ENCODE measurements at places on chromosomes 7 and 10.

DNA sequence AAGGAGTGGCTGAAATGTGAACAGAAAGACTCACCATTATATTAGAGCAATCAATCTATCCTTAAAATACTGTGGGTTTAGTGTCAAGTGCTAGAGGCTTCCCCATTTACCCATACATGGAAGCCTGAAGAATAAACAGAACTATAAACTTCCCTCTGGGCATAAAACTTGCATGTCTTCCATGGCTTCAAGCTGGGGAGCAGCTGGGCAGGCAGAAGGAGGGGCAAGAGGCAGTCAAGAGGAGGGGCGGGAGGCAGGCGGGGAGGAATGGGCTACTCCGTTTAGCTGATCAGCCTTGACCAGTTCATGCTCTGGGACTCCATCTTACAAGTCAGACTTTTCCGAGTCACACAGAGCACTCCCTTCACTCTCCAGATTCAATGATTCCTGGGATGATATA lies 3.5 kb upstream of the PRSS1 start:
- no peak for DNase-seq

GRCh38 chr10:60359066-60359465 lies 30.6 kb downstream of the ANK3 start:
- DNase-seq, result no peak

GRCh38 chr7:109261781-109262180 lies 692.1 kb downstream of the DNAJB9 start:
- no peak for DNase-seq

GRCh38 chr7:134963036-134963435 lies 23.3 kb upstream of the AGBL3 start:
- no peak for DNase-seq

DNA sequence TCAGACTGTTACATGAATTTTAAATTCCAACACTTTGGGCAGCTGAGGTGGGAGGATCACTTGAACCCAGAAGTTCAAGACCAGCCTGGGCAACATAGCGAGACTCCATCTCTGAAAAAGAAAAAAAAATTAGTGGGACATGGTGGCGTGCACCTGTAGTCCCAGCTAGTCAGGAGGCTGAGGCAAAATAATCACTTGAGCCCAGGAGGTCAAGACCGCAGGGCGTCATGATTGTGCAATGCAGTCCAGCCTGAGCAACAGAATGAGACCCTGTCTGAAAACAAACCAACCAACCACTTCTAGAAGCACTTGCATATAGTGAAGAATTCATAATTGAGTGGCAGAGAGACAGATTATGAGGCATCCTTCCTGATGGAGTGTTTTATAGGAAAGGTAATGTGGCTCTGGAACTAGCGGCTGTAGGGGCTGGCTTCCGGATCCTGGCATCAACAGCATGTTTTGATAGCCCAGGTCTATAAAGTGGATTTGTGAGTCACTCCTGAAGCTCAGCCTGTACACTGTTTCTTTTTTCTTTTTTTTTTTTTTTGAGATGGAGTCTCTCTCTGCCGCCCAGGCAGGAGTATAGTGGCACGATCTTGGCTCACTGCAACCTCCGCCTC lies 40.3 kb upstream of the RSBN1L start:
- no peak for DNase-seq

- no peak for DNase-seq
These were observed 4.3 kb downstream of the SVIL start for GRCh38 chr10:29630205-29631048.

- no peak for DNase-seq
These were observed 78.2 kb upstream of the STEAP1B start for GRCh38 chr7:22578007-22578733.

DNA sequence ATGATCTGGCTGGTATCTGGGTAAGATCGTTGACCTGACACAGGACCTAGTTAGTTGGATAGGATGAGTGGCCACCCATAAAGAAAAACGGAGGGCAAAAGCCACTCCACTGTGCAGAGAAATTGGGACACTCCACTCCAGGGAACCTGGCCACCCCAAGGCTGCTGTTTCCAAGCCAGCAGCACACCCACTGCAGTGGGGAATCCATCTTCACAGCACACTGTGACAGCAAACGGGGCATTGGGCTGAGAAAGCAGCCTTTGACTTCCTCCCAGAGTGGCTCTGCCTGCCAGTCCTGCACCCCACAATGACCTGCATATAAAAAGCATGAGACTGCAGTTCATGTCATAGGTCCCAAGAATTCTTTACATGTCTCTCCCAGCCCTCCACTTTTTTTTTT lies 52.9 kb downstream of the MTPN start:
- DNase-seq, result no peak

- no peak for DNase-seq
These were observed 41.4 kb downstream of the MRC1 start for GRCh38 chr10:17850501-17850900.

GRCh38 chr7:78530351-78530750 lies 731.8 kb downstream of the PHTF2 start:
- no peak for DNase-seq

- DNase-seq, result no peak
These were observed 31.2 kb downstream of the ST7 start for GRCh38 chr7:116984511-116984910.

DNA sequence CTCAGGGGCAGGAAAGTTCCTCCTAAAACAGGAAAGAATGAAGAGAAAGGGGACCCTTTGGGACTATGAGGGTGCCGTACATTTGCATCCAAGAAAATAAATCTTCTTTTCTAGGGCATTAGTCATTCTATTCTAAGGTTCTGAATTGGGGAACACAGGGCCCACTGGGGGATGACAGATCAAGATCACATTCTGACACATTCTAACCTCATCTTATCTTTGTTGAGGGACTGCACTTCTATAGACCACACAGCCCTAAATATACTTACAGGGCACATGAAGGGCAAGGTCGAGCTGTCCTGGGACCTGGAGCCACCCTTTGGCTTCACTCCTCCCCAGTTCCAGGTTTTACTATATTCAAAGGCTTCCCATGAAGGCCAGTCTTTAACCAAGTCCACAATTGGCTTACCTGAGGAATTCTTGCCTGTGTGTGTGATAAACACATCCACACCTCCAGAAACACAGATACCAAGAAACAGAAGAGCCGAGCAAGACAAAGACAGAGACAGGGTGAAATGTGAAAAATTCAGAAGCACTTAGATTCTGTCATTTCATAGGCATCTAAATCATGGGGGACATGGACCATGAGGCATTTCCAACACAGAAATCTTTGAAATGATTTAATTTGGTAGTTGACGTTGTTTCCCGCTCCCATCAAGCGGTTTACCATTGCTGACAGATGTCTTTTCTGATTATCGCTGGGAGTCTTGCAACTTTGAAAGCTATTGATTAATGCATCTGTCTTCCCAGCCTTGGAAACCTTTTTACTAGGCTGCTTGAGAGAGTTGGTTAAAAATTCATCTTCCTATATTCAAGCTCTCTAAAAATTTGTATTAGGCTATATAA lies 75.8 kb downstream of the CCDC71L start:
- no peak for DNase-seq

GRCh38 chr10:89458784-89459183 lies 44.4 kb downstream of the IFIT5 start:
- no peak for DNase-seq

DNA sequence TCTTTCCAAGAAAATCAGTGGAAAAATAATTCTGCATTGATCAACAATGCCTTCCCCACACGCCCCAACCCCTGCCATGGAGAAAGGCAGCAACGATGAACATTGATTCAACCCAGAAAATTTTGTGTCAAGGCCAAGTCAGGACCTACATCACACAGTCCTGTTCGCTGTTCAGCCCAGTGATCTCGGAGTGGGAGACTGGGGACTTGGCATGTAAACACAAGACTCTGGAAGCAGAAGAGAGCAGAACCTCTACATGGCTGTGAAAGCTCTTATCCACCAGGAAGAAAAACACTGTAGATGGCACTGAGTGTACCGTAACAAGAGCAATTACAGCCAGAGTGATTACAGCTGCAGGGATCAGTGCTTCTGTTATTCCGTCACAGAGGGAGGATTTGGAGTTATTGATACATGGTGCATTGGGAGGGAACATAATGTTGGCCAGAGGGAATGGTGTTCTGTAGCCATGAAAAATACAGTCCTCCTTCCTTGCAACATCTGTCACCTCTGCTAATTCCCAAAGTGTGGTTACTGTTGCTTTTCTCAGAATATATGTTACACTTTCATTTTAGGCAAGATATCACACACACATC lies 136.6 kb downstream of the IQUB start:
- DNase-seq, result no peak

GRCh38 chr7:94022550-94022949 lies 18.4 kb upstream of the BET1 start:
- no peak for DNase-seq

DNA sequence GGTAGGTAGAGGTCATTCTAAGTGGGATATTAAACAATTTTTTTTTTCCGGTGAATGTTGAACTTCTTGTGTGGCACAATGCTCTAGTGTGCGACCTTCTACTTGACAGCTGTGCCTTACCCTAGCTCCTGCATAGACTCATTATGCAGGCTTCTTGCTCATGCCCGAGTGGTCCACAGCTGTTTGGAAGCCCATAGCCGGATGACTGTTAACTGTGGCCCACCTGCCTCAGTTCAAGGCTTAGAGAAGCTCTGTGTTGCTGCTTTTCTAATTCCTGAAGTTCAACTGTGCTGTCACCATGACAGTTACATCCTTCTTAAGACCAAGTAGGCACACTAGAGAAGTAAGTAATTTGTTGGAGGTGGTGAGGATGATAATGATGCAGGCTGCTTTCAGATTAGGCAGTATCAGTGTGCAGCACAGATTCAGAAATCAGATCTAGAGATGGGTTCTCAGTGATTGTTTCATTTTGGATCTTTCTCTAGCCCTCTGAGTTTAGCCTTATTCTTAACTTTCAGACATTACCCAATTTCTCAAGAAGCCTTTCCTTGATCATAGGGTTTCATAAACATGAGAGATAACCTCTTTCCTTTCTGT lies 278.4 kb downstream of the PHF14 start:
- no peak for DNase-seq

- DNase-seq, result no peak
These were observed 13.3 kb upstream of the HILPDA start for GRCh38 chr7:128442356-128442755.

DNA sequence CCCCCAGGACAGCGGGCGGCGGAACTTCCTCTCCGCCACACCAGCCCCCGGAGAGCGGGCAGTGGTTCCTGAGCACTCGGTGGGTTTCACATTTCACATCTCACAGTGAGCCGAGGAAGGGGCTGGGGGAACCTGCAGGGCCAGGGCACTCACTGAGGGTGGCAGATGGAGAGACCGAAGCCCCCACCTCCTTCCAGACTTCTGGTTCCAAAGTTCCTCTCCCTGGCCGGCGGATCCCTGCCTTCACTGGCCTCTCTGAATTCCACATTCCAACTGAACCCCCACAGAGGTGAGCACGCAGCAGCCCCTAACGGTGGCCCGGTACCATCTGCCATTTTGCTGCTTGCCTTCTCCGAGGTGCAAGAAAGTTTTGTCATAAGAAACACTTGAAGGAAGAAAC lies 461.0 kb downstream of the PTPRN2 start:
- DNase-seq, result no peak

DNA sequence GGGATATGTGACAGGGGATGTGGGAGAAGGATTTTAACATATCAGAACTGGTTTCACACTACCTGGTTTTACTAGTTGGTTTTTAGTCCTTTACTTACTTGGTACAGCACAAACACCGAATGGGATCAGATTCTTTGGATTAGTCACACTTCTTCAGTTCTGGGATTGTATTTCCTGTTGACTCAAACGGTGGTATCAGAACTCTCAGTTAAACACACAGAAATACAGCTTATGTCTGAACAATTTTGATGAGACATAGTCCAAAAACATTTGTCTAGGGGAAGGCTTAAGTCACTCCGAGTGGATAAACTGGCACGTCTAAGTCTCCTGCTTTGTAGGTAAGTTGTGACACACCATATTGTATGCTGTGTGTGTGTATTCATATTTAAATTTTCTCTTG lies 480.5 kb downstream of the PHTF2 start:
- no peak for DNase-seq

DNA sequence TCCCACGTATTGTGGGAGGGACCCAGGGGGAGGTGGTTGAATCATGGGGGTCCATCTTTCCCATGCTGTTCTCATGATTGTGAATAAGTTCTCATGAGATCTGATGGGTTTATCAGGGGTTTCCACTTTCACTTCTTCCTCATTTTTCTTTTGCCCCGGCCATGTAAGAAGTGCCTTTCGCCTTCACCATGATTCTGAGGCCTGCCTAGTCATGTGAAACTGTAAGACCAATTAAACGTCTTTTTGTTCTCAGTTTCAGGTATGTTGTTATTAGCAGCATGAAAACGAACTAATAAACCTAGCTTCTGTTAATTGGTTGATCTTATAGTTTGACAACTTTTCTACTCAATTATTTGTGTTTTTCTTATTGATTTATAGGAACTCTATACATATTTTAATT lies 206.3 kb downstream of the NXPH1 start:
- DNase-seq, result no peak

GRCh38 chr7:151742713-151743480 lies 134.0 kb downstream of the PRKAG2 start:
- DNase-seq, result no peak

GRCh38 chr7:3010161-3010560 lies 33.5 kb downstream of the CARD11 start:
- DNase-seq, result no peak

DNA sequence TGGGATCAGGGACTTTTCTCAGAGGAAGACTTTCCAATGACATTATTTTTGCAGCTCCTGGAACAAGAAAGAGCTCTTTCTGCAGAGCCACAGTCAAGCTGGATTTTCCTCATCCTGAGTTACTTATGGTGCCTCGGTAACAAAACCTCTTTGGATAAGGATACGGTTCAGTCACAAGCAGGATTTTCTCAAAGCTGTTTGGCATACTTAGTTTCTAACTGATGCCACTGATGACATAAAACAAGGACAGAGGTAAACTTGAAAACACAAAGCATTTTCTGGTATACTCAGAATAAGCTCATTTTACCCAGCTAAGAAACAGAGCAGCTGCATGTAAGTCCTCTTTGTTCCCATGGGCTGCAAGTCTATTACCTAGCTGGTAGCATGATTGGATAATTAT lies 340.9 kb upstream of the MEOX2 start:
- DNase-seq, result no peak

DNA sequence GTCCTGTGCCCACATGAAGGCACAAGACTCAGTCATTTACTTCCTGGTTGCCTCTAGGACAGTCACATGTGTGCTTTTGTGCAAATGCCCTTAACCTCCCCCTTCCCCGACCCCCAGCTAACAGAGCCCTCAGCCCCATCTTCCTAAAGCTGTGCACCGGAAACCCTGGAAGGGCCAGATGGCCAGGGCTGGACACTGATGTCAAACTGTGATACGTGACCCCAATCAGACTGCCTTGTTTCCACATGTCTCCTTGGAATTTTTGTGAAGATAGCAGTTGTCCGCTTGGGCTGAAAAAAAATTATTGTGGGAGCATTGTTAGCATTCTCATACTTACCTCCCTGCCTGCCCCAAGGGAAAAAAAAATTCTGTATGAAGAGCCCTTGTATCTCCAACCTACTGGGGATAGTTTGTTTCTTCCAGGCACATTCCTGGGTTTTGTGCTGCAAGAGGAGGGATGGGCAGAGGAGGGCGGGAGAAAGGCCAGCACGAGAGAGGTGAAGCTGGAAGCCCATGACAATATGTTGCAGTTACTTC lies 17.0 kb upstream of the ADAM12 start:
- DNase-seq, result no peak

All from activated CD4-positive, alpha-beta T cell treated with anti-CD3 and anti-CD28 coated beads, Interleukin-2, Interleukin-4, amounts not matched to agents 100 ng/mL and 50 ng/mL, durations not matched to agents 16 hours and 8 hours (primary cell).